GM12878 (cell line): ENCODE measurements at places on chromosomes 16 and 17. TPM values are rescaled to one million over a fixed set of nuclear protein-coding genes. Genes with fewer than 3 reads are reported as not detected.
A peak's percentile ranks its signal among the peaks of the same experiment; 100 is the strongest.

DNA sequence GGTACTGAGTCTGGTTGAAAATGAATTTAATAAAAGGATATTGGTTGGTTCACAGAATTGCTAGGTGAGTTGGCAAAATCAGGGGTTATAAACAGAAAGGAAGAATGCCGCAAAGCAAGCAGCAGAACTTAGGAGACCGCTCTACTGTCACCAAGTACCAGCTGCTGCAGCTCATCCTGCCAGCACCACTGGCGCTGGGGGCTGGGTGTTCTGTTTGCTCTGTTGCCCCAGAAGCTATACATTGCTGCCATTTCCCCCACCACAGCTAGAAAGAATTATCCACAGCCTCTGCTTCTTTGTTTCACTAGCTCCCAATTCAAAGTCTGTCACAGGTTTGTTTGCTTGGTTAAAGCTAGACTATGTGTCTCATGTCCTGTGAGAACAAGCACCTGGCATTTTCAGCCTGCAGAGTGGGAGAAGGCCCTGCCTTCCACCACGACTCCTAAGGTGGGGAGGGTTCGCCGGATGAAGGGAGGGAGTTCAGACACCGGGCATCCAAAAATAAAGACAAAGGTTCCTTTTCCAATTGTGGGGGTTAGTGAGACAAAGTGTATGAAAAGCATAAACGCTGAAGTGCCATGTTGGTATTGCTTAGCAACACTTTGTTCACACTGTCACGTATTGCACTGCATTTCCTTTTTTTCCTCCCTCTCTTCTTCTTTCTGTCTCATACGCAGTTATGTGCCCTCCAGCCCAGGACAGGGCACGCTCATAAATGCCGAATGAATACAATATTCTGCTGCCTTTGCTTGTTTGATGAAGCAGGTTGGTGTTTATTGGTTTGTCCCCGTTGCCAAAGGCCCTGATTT, 9.6 kb upstream of the CPD start:
- H3K36me3 ChIP-seq: no peaks in the 10 kb centered on the region
- no peaks in the 10 kb centered on the region for H3K27me3 ChIP-seq
- no peak overlapping the region for H3K27ac ChIP-seq
- peaks cover 4% of the 10 kb centered on the region for H3K4me1 ChIP-seq

DNA sequence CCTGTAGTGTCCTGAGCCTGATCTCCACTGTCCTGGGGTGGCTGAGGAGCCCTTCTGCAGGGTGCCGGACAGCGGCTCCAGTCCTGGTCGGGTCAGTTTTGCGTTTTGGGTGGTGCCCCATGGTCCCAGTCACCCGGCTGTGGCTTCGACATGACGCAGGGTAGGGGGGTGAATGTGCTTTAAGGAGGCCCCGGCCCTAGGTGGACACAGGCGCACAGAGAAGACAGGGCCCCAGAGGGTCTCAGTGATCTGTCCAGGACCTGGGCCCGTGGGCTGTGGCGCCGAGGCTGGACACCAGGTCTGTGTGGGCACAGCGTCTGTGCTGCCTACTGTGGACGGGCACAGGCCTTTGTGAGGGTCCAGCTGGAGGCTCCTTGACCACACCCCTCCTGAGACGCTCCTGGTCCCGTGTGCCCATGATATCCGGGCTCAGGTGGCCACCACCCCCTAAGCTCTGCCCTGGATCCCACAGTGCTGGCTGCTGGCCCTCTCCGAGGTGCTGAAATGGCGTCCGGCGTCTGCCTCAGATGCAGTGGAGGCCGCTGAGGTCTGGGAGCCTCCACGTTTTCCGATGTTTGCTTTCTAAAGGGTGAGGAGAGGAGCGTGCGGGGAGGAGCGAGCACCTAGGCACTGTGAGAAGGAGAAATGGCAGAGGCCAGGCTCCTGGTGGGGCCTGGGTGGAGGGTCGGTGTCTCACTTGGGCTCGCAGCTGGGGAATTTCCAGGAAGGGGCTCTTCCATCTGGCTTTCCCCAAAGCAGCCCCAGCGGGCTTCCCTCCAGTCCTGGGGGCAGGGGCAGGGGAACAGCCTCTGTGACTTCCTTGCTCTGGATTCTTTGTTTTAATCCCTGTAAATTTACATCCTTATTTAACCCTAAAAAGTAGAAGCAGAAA, 56.1 kb upstream of the ACSF3 start:
- H3K27ac ChIP-seq: no peak overlapping the region
- H3K4me1 ChIP-seq: peaks cover 23% of the 10 kb centered on the region
- no peak for DNase-seq
- no peaks in the 10 kb centered on the region; the same call in 1 of the 2 replicates for H3K27me3 ChIP-seq
- H3K4me3 ChIP-seq: no peak overlapping the region

DNA sequence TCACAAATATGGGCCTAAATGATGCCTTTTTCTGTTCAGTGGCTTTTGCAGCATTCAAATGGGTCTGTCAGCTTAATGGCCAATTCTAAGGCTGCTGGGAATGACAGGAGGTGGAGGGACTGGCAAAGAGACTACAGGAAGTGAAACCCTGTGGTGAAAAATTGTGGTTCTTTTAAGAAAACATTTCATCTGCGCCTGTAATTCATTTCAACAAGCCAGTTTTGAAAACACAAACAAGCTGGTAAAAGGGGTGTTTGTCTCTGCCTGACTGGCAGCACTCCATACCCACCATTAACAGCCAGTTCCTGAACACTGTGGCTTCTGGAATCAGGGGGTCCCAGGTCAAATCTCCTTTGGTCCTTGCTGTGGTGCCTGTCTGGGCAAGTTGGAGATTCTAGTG, 3.6 kb upstream of the KDM8 start:
- no peaks in the 10 kb centered on the region for H3K36me3 ChIP-seq
- peak overlapping the region; percentile 43; the same call in 1 of the 2 replicates for H3K4me3 ChIP-seq
- H3K4me1 ChIP-seq: peaks cover 16% of the 10 kb centered on the region
- DNase-seq: peak; percentile 73
- peak overlapping the region; percentile 59 for H3K27ac ChIP-seq

DNA sequence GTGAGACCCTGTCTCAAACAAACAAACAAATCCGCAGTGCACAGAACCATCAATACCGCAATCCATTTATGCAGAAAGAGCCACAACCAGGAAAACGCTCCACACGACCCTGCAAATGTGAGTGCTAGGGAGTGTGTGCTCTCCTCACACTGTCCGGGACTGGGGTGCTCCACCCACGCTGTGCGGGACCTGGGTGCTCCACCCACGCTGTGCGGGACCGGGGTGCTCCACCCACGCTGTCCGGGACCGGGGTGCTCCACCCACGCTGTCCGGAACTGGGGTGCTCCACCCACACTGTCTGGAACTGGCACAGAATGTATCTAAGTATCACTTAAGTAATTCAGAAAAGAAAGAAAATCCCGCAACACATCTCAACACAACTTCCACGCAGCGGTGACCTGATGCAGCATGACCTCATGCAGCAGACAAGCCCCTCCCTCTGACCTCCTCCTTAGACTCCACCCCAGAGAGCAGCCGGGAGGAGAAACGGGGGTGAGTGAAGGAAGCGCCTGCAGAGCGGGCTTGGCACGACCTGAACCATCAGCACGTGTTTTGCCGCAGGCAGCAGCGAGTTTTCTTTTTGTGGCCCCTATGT, 38.5 kb downstream of the ZNF276 start:
- H3K27ac ChIP-seq: no peak overlapping the region
- no peak for DNase-seq
- H3K4me3 ChIP-seq: no peak overlapping the region
- H3K27me3 ChIP-seq: no peaks in the 10 kb centered on the region

- H3K4me1 ChIP-seq: peaks cover 37% of the 10 kb centered on the region
- DNase-seq: no peak
- H3K27ac ChIP-seq: no peak overlapping the region
Measured at GRCh38 chr17:68200689-68201417, 47.0 kb upstream of the AMZ2 start.

DNA sequence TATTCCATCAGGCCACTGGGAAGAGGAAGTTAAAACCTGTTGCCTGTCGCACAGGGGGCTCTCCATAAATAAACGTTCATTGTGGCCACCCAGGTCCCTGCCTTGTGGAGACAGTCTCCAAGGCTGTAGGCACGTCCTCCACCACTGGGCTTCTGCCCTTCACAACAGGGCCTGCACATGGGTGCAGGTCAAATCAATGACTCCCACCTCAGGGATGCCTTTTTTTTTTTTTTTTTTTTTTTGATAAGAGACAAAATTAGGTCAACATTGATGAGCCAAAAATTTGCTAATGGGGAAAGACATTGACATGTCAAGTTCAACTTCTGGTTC, 12.6 kb upstream of the SLC12A3 start:
- H3K27me3 ChIP-seq: no peaks in the 10 kb centered on the region
- no peak overlapping the region for H3K27ac ChIP-seq
- no peaks in the 10 kb centered on the region for H3K36me3 ChIP-seq
- peaks cover 8% of the 10 kb centered on the region; the same call in 1 of the 2 replicates for H3K4me1 ChIP-seq

Gene ENGASE
- polyA plus RNA-seq: 11.1 and 12.8 TPM in 2 replicates

DNA sequence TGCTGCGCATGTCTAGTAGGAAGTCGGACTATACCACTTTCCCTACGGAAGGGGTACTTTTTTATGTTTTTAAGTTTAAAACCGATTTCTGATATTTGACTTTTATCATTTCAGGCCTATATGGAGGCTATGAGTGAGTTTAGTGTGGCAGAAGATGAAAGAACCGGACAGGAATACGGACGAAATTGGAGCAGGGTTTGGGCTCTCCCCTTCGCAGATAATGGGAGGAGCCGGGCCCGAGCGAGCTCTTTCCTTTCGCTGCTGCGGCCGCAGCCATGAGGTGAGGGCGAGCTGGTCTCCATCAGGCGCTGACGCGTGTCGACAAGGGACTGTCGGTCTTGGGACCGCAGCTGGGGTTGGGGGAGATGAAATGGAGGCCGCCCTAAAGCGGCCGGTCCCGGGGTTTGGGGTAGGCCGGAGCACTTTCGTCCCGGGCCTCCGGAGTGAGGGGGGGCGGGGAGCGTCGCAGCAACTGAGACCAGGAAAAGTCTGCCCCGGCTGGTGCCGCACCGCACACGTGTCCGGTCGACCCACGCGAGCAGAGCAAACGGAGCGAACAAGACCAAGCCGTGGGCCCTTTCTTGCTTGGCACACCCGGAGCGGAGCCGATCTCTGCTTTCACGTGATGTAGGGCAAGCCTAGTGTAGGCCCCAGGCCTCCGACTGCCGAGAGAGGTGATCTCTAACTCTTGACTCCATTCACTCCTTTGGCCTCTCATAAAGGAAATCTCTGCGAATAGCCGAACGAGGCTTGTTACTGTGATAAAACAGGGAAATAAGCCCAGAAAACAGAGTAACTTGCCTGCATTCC, at the start of gene RPL19:
TSS of gene RPL19 (plus strand) at position 214 of the 810 bp plus-strand sequence. CDS start at position 276, 62 bp downstream.
- H3K36me3 ChIP-seq: peaks cover 28% of the 10 kb centered on the region

DNA sequence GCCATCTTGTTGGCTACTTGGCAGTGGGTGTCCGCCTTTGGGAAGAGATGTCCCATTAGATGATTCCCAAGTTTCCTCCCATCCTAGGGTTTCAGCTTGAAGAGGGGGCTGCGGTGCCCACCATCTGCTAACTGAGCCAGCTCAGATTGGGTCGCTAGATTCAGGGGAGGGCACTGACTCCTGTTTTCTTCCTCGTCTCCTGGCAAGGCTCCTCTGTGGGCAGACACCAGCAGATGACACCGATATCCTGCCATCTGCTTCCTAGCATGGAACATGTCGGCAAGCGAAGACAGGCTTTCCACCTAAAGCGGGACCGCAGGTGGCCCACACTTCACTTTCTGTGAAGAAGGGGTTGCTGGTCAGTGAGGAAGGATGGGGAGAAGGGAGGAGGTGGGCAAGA, 27.3 kb downstream of the C17orf75 start:
- no peaks in the 10 kb centered on the region for H3K4me1 ChIP-seq
- no peak overlapping the region for H3K27ac ChIP-seq
- no peaks in the 10 kb centered on the region for H3K36me3 ChIP-seq
- H3K27me3 ChIP-seq: peaks cover 2% of the 10 kb centered on the region; the same call in 1 of the 2 replicates
- H3K4me3 ChIP-seq: no peak overlapping the region

GRCh38 chr16:1354815-1355540, 3.2 kb downstream of the GNPTG start:
- no peak overlapping the region for H3K4me3 ChIP-seq
- H3K4me1 ChIP-seq: peaks cover 8% of the 10 kb centered on the region
- DNase-seq: no peak
- H3K27me3 ChIP-seq: no peaks in the 10 kb centered on the region

DNA sequence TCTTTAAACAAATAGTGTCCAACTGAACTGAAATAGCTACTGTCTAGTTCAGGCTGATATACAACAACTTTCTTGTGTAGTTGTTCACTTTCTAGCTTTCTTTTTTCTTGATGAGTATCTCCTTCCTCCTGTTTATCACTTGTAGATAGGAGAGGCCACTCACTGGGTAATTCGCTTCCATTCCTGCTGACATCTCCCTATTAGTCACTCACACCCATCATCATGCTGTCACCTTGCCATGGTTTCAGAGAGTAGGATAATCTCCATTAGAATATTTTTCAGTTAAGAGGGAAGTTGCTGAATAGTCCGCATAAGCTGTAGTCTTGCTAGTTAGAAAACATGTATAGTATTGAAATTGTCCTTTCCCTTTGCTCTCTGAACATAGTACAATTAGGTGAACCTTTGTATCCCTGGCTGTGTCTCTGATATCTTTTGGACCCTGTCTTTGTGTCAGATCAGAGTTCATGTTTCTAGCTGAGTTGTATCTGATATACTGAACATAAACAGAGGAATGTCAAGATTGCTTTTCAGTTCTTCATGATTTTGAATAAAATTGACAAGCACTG, 64.4 kb upstream of the RASL10B start:
- DNase-seq: no peak
- no peak overlapping the region for H3K27ac ChIP-seq
- no peaks in the 10 kb centered on the region for H3K27me3 ChIP-seq

GRCh38 chr17:4913994-4914393, 11.1 kb upstream of the CHRNE start:
- no peak for DNase-seq
- no peak overlapping the region for H3K4me3 ChIP-seq
- H3K4me1 ChIP-seq: no peaks in the 10 kb centered on the region
- H3K36me3 ChIP-seq: no peaks in the 10 kb centered on the region
- H3K27ac ChIP-seq: no peak overlapping the region

Gene FTO
- 31.7 and 49.8 TPM in 2 replicates for polyA plus RNA-seq
